ENCODE measurements at places on chromosomes 1 and 21. TPM values are rescaled to one million over a fixed set of nuclear protein-coding genes. Genes with fewer than 3 reads are reported as not detected.
A peak's percentile ranks its signal among the peaks of the same experiment; 100 is the strongest.

DNA sequence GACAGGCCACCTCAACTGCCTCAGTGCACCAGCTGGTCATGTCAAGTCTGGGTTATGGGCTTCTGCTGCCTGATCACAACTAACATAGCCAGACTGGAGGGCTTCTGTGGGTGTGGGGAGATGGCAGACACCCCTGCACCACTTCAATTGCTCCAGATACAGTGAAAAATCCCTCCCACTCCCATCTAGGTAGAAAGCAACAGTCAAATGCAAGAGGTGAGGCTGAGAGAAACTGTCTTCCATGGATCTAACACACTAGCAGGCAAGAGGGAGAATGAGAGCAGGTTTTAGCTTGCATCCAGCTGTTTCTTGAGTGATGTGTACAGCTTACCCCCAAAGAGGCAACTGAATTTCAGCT lies 10.8 kb downstream of the KCNA2 start:
- no peak for DNase-seq

DNA sequence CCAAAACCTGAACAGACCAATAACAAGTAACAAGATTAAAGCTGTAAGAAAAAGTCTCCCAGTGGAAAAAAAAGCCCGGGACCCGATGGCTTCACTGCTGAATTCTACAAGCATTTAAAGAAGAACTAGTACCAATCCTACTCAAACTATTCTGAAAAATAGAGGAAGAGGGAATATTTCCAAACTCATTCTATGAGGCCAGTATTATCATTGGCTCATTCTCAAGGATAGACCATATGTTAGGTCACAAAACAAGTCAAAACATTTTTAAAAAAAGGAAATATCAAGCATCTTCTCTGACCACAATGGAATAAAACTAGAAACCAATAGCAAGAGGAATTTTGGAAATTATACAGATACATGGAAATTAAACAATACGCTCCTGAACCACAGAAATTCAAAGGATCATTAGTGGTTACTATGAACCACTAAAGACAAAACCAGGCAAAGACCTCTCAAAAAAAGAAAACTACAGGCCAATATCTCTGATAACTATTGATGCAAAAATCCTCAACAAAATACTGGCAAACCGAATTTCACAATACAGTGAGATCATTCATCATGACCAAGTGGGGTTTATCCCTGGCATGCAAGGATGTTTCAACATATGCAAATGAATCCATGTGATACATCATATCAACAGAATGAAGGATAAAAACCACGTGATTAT lies 13.9 kb upstream of the IL20 start:
- no peak for DNase-seq

- DNase-seq = no peak
Measured at GRCh38 chr1:40820251-40820797, 36.7 kb downstream of the KCNQ4 start.

GRCh38 chr1:201734786-201735185 lies 94.2 kb upstream of the IPO9 start:
- no peak for DNase-seq

DNA sequence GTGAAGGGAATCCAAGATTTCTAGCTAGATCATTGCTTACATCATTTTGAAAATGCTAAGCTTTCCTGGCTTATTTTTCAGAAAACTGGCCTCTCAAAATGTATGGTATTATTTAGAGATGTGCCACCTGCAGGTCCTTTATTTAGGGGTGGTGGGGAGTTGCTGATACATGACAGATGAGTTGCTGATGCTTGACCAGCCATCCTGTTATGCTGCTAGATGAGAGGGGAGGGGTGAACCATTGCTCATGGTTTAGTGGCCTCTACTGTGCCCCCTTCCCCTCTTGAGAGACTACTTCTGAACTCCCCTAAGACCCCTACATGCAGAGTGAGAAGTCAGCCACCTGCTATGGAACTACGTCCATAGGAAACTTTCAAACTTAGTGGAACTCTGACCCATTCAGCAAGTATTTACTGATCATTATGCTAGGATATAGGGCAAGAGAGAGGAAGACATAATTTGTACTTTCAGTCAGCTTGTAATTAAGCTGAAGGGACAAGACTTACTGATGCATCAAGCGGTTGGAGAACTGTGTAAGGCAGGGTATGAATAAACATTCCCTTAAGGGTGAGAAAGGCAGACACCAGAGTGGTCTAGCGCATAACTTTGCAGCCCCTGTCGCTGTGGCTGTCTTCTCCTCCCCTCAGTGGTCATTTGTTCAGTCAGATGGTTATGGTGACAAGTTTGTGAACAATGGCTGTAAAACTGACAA lies 34.6 kb downstream of the SLAMF6 start:
- DNase-seq = no peak

GRCh38 chr1:231385416-231385748 lies 36.7 kb downstream of the EGLN1 start:
- DNase-seq = no peak

GRCh38 chr1:21828506-21829210 lies 16.6 kb downstream of the LDLRAD2 start:
- no peak for DNase-seq

- DNase-seq = no peak
Measured at GRCh38 chr1:119768778-119769177, at the start of gene HMGCS2. TSS of gene HMGCS2 (minus strand) at chr1:119768905. CDS start at chr1:119768844, 61 bp downstream.

DNA sequence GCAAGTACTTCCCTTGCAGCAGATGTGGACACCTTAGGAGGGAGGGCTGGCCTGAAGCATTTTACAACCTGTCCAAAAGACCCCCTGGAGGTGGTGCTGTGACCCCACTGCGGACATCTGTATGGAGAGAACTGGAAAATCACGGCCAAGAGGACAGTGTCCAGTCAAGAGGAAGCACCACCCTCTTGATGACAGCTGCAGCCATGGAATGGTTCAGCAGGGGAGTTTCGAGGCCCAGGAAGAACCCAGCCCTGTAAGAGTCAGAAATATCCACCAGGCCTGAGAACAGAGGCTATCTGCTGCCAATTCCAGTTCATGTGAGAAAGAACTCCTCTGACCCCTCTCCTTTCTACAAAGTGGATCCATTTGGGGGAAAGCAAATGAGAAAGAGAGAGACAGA lies 126.8 kb downstream of the PLXNA2 start:
- no peak for DNase-seq

GRCh38 chr1:184499616-184500015 lies 112.8 kb downstream of the C1orf21 start:
- no peak for DNase-seq

DNA sequence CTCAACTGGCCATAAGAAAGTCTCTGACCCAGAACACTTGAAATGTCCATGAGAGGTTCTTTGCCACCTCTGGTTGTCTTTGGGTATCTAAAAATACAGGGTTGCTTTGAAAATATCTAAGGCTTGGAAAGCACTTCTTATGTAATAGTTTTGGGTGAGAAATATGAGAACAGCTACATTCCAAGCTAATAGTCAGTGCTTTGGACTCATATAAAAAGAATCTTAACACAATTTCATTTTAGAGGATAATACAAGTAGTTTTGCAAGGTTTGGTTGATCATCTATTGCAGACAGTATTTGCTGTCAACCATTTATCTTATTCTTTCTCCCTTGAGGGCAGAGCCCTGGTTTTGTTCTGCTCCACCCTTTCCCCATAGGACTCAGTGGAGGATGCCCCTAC lies 207.5 kb downstream of the KCNK2 start:
- DNase-seq = no peak

- no peak for DNase-seq
Measured at GRCh38 chr1:186819563-186819962, 9.2 kb upstream of the PLA2G4A start.

DNA sequence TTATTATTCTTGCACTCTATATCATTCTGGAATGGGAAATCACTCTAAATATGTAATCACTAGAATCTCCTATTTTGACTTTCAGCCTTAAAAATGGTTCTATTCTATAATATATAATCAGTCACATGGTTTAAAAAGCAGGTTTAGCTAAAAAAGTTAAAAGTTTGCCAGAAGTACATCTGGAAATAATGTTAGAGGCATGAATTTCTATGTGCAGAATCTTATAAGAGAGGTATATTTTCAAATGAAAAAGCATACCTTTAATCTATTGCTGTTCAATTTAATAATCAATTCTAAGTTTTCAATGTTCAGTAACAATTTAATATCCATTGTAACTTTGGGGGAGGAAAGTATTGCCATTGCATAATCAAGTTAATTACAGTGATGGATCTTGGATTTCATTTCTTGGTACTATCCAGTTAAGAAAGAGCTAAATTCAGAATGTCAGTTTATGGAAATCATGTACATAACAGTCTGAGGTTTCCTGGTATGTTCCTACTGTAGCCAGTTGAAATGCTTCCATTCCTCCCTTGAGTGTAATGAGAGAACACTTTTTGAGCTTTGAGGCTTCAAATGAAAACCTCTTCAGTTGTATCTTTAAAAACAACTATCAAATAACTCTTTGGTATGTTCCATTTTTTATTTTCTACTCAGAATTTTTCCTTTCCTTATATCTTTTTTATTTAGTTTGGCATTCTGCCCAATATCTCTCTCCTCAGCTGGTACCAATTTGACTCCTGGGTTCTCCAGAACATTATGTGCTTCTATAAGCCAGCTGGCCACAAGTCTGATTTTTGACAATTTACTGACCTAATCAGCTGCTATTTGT lies 175.7 kb upstream of the COL11A1 start:
- DNase-seq = peak; percentile 53

GRCh38 chr1:40755067-40755466 lies 28.5 kb upstream of the KCNQ4 start:
- DNase-seq = peak; percentile 32

The ZNF684 gene
- 2.3 TPM for total RNA-seq

The ILDR2 gene
- 6.7 TPM for total RNA-seq

The ADORA1 gene
- 1.8 TPM for total RNA-seq

The GBP4 gene
- total RNA-seq = 4.1 TPM

Measured in tongue (tissue), 3 donors.